ENCODE measurements at places on chromosomes 6 and 20. TPM values are rescaled to one million over a fixed set of nuclear protein-coding genes. Genes with fewer than 3 reads are reported as not detected.

- no peaks in the 10 kb centered on the region for H3K4me1 ChIP-seq
- no peaks in the 10 kb centered on the region for H3K36me3 ChIP-seq
- no peaks in the 10 kb centered on the region for H3K27me3 ChIP-seq
- no peak overlapping the region for H3K4me3 ChIP-seq
These were observed 268.3 kb upstream of the ARID1B start for GRCh38 chr6:156508923-156509322.

GRCh38 chr20:25321991-25322390 lies 68.6 kb downstream of the ABHD12 start:
- DNase-seq = no peak
- no peaks in the 10 kb centered on the region for H3K4me1 ChIP-seq
- H3K27me3 ChIP-seq = no peaks in the 10 kb centered on the region
- H3K27ac ChIP-seq = no peak overlapping the region
- H3K36me3 ChIP-seq = peaks cover 4% of the 10 kb centered on the region

GRCh38 chr6:22250486-22250885 lies 46.4 kb downstream of the PRL start:
- no peak overlapping the region for H3K27ac ChIP-seq
- H3K27me3 ChIP-seq = no peaks in the 10 kb centered on the region
- no peaks in the 10 kb centered on the region for H3K36me3 ChIP-seq
- no peak for DNase-seq

DNA sequence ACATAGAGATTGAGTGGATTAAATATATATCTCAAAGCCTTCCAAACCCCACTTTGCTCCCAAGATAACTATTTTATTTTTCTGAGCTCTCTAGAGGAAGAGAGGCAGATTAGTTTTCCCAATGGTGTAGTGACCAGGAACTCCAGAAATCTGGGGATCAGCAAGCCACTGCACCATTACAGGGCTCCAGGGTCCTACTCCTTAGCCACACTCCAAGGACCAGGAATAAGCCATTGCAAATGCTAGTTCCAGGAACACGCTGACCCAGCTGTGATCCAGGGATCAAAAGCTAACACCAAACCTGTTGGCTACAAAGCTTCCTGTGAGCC lies 97.7 kb upstream of the IYD start:
- no peak for DNase-seq
- no peak overlapping the region for H3K4me3 ChIP-seq
- H3K27me3 ChIP-seq = no peaks in the 10 kb centered on the region
- no peaks in the 10 kb centered on the region for H3K4me1 ChIP-seq

GRCh38 chr6:7672066-7673062 lies 53.5 kb upstream of the BMP6 start:
- H3K36me3 ChIP-seq = no peaks in the 10 kb centered on the region
- DNase-seq = no peak
- H3K4me3 ChIP-seq = no peak overlapping the region
- no peaks in the 10 kb centered on the region for H3K4me1 ChIP-seq

DNA sequence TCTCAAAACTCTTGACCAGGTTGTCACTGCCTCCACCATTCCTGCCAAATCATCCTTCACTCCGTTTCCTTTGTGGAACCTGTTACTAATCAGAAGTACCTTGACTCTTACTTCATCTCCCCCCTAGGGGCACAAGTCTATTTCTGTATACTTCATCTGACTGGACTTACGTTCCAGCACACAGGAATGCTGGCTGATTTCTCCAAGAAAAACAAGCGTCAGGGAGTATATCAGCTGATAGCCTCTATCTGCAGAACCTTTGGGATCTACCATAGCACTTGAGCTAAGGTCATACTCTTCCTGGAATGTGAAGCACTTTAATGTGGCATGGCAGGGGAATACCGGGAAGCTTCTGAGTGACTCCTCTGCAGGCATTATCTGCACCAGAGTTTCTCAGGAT lies 178.1 kb upstream of the MOCS1 start:
- no peak for DNase-seq
- no peaks in the 10 kb centered on the region for H3K27me3 ChIP-seq
- H3K4me1 ChIP-seq = no peaks in the 10 kb centered on the region
- no peak overlapping the region for H3K27ac ChIP-seq
- no peaks in the 10 kb centered on the region for H3K36me3 ChIP-seq

The BPI gene
- not detected for total RNA-seq

The AIG1 gene
- total RNA-seq = 9.6 TPM

The POLR1H gene
- total RNA-seq = 47.2 TPM

The GMEB2 gene
- 26.4 TPM for total RNA-seq
